ENCODE measurements at places on chromosomes 2 and 18. TPM values are rescaled to one million over a fixed set of nuclear protein-coding genes. Genes with fewer than 3 reads are reported as not detected.

- DNase-seq, result peak; percentile 38
These were observed 1200.8 kb upstream of the GYPC start for GRCh38 chr2:125455110-125455509.

DNA sequence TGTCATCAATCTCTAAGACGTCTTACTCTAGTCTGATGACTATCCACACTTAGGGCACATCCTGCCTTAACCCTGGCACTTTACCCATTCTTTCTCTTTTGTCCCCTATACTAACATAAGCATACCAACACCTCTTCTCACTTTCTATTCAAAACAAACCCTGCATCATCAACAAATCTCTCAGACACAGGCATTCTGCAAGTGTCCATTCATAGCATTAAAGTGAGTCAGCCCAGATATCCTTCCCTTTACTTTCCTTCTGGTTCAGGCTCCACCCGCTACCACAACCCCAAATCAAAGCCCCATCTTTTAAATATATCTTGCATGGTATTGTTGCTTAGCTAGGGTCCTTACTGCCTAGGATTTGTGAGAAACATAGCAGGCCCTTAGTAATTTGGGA is 3.8 kb downstream of the GRB14 start:
- DNase-seq, result peak; percentile 71

GRCh38 chr2:241035818-241036396 is 37.5 kb downstream of the SNED1 start:
- no peak for DNase-seq

- no peak for DNase-seq
These were observed 162.8 kb downstream of the TPGS2 start for GRCh38 chr18:36665952-36666351.

DNA sequence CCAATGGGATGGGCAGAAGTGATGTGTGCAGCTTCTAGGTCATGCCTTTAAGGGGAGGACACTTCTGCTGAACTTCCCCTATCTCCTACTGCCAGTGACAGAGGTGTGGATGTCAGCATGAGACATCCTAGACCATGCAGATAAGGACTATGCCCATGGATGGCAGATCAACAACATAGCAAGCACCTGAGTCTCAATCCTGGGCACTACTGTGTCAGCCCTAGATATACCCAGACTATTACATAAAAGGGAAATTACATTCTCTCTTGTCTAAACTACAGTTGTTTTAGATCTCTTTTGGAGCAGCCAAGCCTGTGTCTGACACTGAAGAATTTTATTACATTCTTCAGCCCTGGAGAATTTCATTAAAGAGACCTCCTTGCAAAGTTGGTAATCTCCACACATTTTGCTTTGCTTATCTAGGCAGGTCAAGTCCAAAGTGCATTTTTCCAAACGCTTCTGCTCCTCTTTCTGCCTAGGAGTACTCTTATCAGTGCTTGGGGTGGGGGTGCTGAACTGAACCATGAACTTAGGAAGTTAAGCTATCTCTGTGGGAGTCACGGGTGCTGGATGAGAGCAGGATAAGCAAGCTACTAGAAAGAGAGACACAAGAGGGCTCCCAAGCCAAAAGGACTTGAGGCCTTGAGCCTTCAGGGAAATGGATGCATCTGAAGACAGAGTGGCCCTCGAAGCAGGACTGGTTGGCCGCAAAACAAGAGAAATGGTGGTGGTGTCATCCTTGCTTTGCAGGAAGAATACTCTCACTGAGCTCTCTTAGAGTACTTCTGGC is 95.2 kb upstream of the SPRED2 start:
- DNase-seq, result no peak

GRCh38 chr18:22279741-22280452 is 110.5 kb downstream of the GATA6 start:
- DNase-seq, result no peak

DNA sequence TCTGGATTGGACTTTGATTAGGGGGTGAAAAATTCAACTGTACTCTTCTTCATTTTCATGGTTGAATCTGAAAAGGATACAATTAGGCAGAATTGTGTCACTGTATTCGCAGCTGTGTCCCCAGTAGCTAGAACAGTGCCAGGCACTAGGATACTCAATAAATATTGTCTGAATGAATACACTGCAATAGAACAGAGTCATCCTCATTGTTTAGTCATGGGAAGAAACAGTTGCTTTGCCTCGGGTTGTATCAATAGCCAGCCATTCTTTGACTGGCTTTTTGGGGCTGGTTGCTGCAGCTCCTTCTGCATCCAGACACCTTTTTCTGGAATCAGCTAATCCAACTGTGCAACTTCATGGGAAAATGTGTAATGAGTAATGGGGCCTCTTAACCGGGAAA is 18.1 kb upstream of the DYNC1I2 start:
- DNase-seq, result no peak

- DNase-seq, result no peak
These were observed 271.3 kb downstream of the LRATD1 start for GRCh38 chr2:14903709-14904374.

DNA sequence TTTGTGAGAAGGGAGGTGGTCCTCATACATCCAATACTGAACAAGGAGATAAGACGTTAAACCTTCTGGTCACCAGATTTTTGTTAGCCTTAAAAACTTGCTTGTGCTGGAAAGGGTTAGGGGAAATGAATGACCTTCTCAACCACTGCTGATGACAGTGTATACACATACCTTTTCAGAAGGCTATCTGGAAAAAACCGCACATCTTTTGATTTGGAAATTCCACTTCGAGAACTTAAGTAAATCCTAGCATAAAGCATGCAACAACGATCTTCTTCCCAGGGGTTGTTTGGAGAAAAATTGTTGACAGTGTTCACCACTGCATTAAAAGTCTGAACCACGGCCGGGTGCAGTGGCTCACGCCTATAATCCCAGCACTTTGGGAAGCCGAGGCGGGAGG is 7.6 kb downstream of the YWHAQ start:
- no peak for DNase-seq

DNA sequence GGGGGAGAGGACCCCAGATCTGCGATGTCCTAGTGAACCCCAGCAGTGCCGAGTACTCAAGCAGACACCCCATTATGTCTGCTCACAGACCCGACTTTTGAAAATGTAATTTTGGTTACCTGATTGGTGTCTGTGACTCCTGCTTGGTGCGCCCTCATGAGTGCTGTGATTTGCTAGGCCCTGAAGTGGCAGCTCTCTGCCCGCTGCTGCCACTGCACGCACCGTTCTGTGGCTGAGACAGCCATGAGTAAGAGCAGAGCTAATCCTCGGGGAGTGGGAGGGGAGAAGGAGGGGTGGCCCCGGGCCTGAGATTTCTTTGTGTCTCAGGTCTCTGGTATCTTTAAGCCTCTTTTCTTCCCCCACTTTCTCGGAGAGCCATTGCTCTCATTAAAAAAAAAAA is 18.2 kb downstream of the FHOD3 start:
- DNase-seq, result peak; percentile 63

DNA sequence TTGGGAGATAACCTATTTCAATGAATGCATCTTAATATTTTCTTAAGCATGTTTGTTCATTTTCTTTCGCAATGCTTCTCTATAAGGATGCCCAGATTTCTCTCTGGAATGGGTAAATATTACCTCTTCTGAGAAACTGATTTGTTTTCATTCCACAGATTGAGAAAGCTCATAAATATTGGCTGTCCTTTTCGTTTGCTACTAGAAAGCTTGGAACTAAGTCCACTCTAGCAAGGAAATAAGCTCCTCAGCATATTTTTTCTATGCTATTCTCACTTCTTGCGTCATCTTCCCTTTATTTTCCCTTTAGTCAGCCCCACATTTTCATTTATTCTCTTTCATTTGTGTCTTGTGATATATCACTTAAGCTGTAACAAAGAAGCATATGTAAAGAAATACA is 76.3 kb downstream of the ANTXR1 start:
- DNase-seq, result peak; percentile 39

DNA sequence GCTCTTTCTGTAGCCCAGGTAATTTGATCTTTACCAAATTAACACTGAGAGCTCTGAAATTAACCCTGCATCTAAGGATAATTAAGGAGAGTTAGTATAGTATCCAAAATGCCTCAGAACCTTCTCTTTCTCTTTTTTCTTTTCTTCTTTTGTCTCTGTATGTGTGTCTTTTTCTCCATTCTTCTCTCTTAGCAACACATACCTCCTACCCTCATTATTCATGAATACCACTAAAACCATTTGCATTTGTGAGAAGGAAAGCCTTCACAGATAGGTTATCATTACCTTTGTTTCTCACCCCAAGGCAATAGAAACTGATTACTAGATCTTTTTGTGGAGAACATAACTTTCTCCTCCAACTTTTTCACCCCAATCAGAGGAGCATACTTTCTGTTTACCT is 376.5 kb upstream of the NXPH2 start:
- peak; percentile 2 for DNase-seq

DNA sequence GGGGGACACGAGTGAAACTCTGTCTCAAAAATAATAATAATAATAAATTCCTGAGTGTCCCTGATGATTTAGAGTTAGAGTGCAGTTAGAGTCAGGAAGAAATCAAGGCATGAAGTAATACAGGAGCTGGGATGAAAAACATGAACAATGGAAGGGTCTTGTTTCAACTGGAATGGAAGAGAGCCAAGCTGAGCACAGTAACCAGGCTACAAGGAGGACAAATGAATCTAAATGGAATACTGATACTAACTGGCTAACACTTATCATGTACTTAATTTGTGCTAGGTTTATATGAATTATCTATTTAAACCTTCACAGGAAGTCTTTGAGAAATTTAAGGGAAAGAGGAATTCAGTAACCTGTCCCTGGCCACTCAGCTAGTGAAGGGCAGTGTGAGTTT is 38.8 kb upstream of the PSME4 start:
- DNase-seq, result peak; percentile 15

GRCh38 chr2:179222076-179222475 is 42.6 kb downstream of the SESTD1 start:
- DNase-seq, result no peak

DNA sequence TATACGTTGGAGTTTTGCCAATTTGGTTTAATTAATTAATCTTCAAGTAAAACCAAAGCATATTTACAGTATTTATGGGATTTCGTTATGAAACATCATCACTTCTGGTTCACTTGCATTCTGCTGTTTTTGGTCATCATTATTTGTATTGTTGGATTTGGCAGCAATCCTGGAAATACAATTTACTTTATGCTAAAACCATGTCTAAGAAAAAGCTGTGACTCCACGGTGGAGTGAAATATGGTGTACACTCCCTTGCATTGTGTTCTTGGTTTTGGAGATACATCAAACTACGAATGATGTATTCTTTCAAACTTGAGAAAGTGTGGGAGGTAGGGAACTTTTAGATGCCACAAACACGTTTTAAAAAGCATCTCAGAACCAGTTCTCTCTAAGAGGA is 106.4 kb downstream of the CTAGE1 start:
- DNase-seq, result no peak

- DNase-seq, result no peak
These were observed 10.2 kb downstream of the GPR55 start for GRCh38 chr2:230914886-230915285.

DNA sequence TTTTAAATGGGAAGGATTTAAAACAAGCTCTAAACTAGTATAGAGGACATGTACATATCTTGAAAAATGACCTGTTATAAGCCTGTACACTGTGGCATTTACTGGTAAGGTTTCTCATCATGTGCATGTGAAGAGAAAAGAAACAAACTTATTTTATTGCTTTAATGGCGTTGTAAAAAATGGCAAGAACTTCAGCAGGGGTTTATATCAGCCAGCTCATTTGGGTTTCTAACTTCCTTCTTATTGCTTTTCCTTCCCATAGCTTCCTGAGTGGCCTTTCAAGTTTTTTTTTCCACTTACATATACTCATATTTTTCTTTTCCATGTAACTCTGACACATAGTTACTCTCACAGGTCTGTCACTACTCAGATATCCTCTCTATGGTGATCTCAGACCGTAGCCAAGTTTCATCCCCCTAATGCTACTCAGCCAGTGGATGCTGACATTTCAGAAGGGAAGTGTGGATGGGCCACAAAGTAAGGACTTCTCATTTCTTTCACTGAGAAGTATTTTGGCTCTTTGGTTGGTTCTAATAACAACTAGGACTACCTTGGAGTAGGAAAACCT is 198.2 kb downstream of the PARD3B start:
- no peak for DNase-seq

GRCh38 chr2:238336151-238336550 is 15.8 kb downstream of the TRAF3IP1 start:
- peak; percentile 85 for DNase-seq

DNA sequence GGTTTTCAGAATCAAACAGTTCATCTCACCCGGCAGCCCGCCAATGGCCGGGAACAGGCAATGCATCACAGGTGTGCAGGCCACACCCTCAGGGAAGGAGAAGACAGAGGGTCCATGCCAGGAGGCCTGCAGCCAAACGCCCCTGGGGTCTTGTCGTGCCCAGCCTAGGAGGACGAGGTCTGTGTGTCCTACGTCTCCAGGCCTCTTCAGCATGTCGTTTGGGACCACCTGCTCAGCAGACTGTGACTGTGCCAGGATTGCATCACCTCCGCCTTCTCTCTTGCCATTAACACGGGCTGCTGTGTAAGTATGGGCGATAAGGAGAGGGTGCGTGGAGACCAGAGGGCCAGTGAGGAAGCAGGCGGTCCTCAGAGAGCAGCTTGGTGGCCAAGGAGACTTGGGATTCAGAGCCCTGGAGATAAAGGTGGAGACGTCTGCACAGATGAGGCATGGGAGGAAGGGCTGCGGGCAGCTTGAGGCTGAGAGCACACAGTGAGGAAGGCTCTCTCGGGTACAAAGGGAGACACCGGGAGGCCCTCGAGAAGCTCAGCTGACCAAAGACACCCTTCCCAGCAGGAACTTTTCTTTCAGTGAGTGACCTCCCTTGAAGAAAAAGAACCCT is 37.4 kb upstream of the KLHL29 start:
- DNase-seq, result no peak

GRCh38 chr18:44080054-44080453 is 600.6 kb upstream of the SETBP1 start:
- DNase-seq, result peak; percentile 2

GRCh38 chr2:24623535-24623934 is 132.5 kb downstream of the NCOA1 start:
- DNase-seq, result no peak

Gene MC5R
- total RNA-seq, result not detected

Gene SCN1A
- not detected for total RNA-seq

Gene DSG2
- 111 TPM for total RNA-seq

Gene CERKL
- 1.2 TPM for total RNA-seq

Gene CDH19
- not detected for total RNA-seq

Gene GKN2
- total RNA-seq, result not detected

Gene SAG
- total RNA-seq, result not detected

Gene MYO5B
- total RNA-seq, result 50.0 TPM

Gene C2orf69
- total RNA-seq, result 12.9 TPM

Gene ASB18
- total RNA-seq, result not detected
